ENCODE measurements at places on chromosomes 16 and 17. TPM values are rescaled to one million over a fixed set of nuclear protein-coding genes. Genes with fewer than 3 reads are reported as not detected.

Gene IL17C
- not detected for total RNA-seq

Gene GPR179
- not detected for total RNA-seq

Gene ABCA6
- total RNA-seq = 10.0 TPM

Gene NME2
- 394 TPM for total RNA-seq

DNA sequence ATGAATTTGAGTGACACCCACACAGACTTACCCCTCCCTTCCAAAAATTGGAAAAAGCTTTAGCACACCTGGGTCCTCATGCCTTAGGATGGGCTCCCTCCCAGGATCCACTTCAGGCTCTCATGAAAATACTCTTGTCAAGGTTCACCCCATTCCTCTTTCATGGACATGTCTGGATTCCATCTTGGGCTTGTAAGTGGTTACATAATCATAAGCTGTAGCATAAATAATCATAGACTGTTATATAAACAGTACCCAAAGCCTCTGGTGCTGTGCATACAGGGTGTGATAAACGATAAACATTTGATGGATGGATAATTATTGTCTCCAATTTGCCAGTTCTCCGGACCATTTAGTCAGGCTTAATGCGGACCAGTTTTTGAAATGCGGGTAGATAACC lies 53.7 kb upstream of the TEKT3 start:
- DNase-seq = no peak

GRCh38 chr16:64933885-64934284 lies 188.0 kb downstream of the CDH11 start:
- no peak for DNase-seq
